T-cell (primary cell): ENCODE measurements at places on chromosomes 16 and 17. TPM values are rescaled to one million over a fixed set of nuclear protein-coding genes. Genes with fewer than 3 reads are reported as not detected.

The AMDHD2 gene
- 181 TPM for total RNA-seq

The PYCARD gene
- total RNA-seq = 37.4 TPM

The FA2H gene
- total RNA-seq = 0.23 TPM

The SYT17 gene
- 0.38 TPM for total RNA-seq

The PABPN1L gene
- not detected for total RNA-seq

The TMEM235 gene
- not detected for total RNA-seq

The HOXB9 gene
- 0.23 TPM for total RNA-seq

The TUFM gene
- total RNA-seq = 101 TPM

The PRSS8 gene
- total RNA-seq = 1.1 TPM

The C16orf54 gene
- 194 TPM for total RNA-seq

The PRRT2 gene
- 7.9 TPM for total RNA-seq

The CD300E gene
- not detected for total RNA-seq

The PLLP gene
- total RNA-seq = 4.3 TPM

The CFAP119 gene
- 3.1 TPM for total RNA-seq

The AHSP gene
- total RNA-seq = not detected

The PLA2G10 gene
- total RNA-seq = not detected

The NACA2 gene
- total RNA-seq = not detected

The GPR139 gene
- not detected for total RNA-seq

The TP53TG3B gene
- not detected for total RNA-seq

The CES1 gene
- 1.4 TPM for total RNA-seq

The OTOP3 gene
- not detected for total RNA-seq

The CENPT gene
- total RNA-seq = 86.1 TPM

The SCNN1B gene
- total RNA-seq = not detected
